ENCODE measurements at places on chromosomes 6 and 20. TPM values are rescaled to one million over a fixed set of nuclear protein-coding genes. Genes with fewer than 3 reads are reported as not detected.

The PRR18 gene
- total RNA-seq, result not detected

GRCh38 chr6:35139924-35140638 is 1.1 kb downstream of the TCP11 start:
- DNase-seq, result peak; percentile 50

- no peak for DNase-seq
These were observed 49.1 kb downstream of the LYRM2 start for GRCh38 chr6:89589297-89590025.

GRCh38 chr6:149356081-149356750 is 38.7 kb downstream of the TAB2 start:
- no peak for DNase-seq

DNA sequence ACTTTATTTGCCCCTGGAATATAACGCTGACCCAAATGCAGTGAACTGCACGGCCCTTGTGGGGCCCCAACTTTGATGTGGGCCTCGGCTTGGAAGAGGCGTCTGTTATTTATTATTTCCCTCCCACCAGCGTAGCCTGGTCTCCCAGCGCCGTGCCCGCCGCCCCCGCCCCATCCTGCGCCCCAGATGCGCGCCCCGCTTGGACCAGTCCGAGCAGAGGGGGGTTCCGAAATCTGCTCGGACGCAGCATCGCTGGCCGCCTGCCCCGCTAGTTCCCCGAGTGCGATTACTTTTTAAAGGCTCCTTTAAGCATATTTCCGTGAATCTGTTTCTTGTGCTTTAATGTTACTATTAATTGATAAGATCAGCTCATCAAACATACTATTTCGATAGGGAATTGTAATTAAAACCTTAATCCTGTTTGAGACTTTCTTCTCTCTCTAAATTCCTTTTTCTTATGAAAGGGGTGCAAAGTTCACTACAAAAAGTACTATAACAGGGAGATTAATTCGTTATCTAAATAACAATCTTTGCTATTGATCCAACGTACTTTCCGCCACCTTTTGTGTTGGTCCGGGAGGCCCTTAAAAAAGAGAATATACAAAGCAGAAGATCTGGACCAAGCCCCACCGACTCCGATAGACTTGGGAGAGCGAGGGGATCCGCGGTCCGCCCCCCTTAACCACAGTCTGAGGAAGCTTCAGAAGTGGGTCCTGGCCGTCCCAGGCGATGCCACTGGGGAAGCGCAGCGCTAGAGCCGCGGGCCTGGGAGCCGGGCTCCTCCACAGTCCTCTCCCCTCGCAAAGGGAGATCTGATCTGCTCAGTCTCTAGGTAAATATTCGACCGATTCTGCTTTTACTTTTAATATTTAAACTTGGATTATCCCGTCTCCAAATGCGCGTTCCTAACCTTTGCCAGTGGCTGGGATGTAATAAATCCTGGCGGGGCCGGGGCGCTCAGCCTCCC is 10.2 kb downstream of the POU3F2 start:
- DNase-seq, result peak; percentile 36

The OR2B6 gene
- total RNA-seq, result not detected

DNA sequence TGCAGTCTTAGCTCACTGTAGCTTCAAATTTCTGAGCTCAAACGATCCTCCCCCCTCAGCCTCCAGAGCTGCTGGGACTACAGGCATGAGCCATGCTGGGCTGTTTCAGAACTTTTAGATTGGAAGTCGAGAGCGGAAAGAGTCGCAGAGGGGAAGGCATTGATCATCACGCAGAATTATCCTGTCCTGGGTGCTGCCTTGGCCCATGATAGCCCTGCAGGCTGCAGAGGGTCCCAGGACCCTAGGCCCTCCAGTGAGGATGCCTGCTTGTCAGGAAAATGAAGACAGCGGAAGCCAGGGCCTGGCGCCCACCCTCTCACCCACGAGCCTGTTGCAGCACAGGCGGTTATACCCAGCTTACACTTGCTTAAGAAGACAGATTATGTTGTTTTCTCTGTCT is 9.1 kb downstream of the TMEM181 start:
- DNase-seq, result no peak

The APCDD1L gene
- total RNA-seq, result not detected

- no peak for DNase-seq
These were observed 3.8 kb downstream of the DSE start for GRCh38 chr6:116374586-116374985.

The ZNF76 gene
- 63.0 TPM for total RNA-seq

DNA sequence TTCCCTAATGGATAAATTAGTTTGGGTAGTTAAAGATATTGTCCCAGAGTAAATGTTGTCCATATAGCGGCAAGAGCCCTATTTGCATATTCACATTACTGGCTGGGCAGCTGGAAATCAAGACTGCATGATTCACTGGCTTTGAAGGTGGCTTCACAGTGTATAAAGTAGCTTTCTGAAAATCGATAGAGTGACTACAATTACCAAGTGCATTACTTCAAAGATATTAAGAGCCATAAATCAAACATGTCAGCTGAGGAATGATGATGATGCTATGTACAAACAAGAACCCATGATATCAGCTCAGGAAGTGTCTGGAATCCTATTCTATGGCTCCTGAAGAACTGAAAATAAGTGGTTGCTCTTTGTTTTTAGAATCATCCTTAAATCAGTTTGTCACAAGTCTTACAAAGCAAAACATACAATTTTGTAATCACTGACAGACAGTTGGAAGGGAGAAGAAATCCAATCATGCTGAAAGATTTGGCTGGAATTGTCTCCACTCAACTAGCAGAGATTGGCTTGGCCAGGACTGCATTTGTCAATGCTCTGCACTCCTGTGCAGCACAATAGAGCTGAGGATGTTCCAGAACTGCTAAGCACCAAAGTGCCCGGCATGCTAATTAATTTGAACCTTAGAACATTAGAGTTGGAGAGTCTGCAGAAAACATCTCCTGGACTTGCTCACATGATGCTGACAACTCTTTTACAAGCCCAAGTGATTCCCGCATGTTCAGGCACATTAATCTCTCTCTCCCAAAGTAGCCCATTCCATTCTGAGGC is 77.9 kb upstream of the B3GAT2 start:
- no peak for DNase-seq

DNA sequence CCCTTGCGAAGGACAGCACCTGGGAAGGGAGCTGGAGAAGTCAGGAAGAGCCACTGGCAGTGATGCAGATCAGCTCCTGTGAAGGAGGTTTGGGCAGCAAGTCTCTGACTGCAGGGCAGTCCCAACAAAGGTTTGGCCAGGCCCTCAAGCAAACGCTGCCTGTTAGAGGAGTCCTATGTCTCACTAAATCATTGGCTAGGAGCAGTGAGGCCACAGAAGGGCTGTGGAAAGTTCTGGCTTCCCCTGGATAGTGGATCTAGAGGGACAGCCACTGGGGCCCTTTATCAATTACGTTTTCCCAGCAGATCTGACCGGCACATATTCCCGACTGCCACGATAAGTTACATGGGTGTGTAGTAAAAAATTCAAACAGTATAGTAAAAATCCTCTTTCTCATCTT is 2.5 kb downstream of the TTPAL start:
- DNase-seq, result no peak

DNA sequence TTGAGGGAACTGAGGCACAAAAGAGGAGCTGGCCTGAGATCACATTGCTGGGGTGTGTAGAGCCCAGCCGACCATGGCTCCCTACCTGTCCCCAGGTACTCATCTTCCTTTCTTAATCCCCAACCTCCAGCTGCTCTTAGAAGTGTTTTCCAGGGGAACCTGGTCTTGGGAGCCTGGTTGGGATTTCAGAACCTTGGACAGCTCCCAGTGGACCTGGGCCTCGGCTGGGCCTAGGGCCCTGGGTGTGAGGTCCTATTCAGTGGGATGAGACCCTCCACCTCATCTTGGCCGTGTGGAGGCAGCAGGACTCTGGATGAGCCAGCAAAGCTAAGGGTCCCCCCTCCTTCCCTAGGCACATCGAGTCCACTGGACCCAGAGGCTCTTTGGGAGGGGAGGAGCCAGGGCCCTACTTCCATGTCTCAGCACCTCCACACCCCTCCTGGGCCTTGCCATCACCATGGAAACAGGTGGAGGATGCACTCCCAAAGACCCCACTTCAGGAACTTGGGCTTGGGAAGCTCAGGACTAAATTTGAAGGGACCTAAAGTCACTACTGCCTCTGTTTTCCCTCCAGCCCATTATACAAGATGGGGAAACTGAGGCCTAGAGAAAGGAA is 38.5 kb downstream of the DLGAP4 start:
- peak; percentile 50 for DNase-seq

DNA sequence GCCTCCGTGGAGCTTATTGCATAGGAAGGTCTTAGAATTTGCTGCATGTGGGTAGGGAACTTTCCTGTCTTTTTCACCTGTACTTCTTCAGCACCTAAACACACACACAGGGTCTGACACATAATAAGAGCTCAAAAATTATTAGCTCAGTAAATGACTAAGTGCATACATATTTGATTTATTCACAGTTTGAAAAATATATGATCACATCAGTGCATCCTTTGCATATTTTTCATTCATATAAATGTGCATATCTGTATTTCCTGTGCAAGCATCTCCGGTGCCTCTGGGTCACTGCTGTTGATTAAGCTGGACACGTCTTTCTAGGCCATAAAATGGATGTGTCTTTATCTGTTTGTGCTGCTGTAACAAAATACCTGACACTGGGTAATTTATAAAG is 234.7 kb downstream of the UST start:
- no peak for DNase-seq

The FOXA2 gene
- not detected for total RNA-seq

DNA sequence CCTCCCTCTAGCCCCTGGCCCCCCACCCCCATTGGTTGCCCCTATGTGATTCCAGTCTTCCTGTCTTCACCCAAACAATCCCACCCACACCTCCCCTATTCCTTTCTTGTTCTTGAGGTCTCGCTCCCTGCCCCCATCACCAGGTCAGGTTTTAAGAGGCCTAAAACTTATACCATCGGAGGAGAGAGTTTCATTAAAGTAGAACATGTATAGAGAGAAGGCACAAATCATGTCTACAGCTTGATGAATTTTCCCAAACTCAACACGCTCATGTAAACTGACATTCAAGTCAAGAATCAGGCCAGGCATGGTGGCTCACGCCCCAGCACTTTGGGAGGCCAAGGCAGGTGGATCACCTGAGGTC is 44.5 kb downstream of the TGM2 start:
- no peak for DNase-seq

DNA sequence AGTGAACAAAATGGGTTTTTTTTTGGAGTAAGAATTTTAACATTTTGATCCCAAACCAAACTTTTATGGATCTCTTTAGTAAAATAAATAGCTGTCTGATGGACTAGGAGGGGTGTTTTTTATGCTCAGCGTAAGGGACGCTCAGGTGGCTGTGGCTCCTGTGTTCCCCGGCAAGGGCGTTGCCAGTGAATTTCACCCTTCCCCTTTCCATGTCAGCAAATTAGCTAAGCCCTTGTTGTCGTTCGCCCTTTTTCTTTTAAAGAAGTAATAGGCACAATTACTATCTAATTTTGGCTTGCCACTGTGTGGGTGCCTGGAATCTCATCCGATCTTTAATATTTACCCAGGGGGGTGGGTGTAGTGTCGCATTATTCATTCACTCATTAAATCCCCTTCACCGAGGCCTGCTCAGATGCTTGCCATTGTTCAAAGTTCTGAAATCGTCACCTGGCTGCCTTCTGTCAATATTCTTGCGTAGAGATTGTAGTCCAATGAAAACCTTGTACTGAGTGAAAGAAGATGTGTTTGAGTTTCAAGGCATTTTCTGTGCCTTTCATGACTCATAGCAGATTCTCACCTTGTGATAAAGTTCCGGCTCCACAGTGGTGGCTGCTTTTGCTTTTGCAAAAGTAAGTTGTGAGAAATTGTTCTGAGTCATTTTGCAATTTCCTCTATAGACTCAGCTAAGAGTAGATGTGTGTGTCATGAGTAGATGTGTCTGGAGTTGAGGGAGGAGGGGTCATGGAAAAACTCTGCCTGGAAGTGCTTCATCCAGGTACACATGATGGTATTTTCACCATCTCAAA is 40.0 kb upstream of the CLDN20 start:
- no peak for DNase-seq

The TUBB2B gene
- total RNA-seq, result not detected

- DNase-seq, result no peak
These were observed 4.7 kb upstream of the GTF3C6 start for GRCh38 chr6:110953633-110954303.

DNA sequence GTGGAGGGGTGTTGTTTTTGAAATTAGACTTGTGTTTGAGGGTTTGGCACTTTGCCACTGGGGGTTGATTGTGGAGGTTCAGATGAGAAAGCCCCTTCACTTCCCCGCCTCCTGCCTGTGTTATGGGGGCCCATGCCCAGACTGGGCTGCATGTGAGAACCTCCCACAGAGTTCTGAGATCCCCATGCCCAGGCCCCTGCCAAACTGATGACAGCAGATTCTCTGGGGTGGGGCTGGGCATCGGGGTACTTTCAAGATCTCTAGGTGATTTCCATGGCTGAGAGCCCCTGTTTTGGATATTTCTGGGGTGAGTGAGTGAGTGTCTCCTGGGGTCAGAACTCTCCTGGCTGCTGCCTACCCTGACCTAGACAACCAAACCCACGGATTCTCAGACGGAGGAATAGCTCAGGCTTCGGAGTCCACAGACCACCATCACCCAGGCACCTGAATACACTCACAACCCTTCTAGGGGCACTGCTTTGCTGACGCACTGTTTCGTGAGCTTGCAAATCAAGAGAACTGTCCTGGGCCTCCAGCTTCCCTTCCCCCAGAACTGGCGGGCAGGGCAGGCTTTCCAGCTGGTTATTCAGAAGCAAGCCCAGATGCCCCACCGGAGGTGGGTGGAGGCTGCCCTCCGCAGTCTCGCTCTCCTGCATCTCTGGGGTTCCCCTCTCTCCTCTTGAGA is 6.3 kb downstream of the BCAS1 start:
- peak; percentile 43 for DNase-seq

DNA sequence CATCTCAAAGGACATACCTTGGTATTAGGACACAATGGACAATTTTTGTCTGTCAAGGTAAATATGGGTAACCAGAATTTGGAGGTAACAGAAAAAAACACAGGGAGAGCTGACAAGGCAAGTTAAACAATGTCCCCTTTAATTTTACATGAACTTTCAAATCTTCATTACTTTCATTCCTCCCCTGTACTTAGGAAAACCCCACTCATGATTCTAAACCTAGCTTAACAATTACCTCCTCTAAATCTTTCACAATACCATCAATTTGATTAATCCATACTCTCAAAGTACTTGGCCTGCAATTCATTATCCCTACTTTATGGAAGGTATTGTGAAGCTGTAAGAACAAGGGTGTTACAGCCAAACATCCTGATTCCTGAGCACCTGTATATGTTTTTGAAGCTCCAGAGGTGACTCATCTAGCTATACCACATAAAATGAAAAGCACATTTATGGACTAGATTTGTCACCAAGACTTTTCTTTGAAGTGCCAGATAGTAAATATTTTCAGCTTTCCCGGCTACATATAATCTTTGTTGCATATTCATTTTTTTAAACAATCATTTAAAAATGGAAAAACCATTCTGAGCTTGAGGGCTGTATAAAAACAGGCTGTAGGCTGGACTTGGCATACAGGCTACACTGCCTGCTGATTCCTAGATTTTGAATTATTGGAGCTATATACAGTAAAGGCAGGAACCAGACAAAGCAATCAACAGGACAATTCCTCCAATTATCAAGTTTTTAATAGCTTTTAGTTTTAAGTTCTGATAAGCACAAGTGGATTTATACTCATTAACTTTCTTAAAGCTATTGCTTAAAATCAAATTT is 22.9 kb downstream of the DEK start:
- no peak for DNase-seq

The GABRR1 gene
- total RNA-seq, result not detected
